ENCODE measurements at places on chromosomes 13 and 19.
A peak's percentile ranks its signal among the peaks of the same experiment; 100 is the strongest.

DNA sequence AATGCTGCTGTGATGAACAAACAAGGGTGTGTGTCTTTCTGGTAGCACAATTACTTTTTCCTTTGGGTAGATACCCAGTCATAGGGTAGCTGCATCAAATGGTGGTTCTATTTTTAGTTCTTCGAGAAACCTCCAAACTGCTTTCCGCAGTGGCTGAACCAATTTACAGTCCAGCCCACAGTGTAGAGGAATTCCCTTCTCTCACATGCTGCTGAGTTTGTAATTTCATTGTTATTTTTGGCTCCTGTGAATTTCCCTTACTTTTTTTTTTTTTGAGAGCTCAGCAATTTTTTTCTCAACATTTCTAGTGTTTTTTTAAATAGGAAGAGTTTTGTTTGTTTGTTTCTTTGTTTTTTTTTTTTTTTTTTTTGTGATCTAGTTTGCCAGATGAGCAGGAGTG, 37.5 kb upstream of the ADGRE1 start:
- DNase-seq: no peak

- no peak for DNase-seq
Observed at GRCh38 chr13:57408312-57408711, 223.2 kb upstream of the PCDH17 start.

- no peak for DNase-seq
Observed at GRCh38 chr13:100987948-100988347, 313.4 kb upstream of the TMTC4 start.

DNA sequence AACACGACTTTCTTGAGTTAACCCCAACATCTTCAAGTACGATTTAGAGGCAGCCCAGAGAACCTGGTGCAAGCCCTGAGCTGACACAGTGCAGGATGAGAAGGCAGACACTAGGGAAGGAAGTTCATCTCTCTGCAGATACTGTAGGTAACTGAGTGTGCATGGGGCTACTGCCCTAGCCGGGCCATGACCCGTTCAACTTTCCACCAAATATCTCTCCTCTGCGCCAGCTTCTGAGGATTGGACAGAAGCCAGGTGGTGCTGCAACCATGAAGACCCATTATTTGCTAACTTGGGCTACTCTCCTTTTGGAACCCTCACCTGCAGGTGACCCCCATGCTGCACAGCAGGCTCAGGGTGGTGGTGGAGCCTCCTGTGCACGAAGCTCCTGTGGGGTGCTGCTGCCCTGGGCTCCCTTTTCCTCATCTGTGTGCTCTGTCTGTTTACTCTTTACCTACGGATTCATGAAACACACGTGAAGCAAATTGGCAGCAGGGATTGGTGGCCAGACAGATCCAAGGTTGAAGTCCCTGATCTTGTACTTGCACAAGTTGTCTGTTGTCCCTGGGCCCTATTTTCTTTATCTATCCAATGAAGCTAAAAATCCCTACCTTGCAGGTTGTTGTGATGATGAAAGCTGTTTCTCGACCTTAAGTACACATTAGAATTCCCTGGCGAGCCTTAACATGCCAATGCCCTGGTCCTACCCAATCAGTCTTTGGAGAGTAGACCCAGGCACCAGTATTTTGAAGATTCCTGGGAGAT, 227.8 kb downstream of the LACC1 start:
- no peak for DNase-seq

GRCh38 chr13:42686165-42686564, 95.2 kb upstream of the FAM216B start:
- DNase-seq: no peak

- no peak for DNase-seq
Observed at GRCh38 chr13:110289174-110289573, 17.8 kb downstream of the COL4A1 start.

GRCh38 chr13:28014301-28014700, 25.8 kb upstream of the URAD start:
- no peak for DNase-seq

DNA sequence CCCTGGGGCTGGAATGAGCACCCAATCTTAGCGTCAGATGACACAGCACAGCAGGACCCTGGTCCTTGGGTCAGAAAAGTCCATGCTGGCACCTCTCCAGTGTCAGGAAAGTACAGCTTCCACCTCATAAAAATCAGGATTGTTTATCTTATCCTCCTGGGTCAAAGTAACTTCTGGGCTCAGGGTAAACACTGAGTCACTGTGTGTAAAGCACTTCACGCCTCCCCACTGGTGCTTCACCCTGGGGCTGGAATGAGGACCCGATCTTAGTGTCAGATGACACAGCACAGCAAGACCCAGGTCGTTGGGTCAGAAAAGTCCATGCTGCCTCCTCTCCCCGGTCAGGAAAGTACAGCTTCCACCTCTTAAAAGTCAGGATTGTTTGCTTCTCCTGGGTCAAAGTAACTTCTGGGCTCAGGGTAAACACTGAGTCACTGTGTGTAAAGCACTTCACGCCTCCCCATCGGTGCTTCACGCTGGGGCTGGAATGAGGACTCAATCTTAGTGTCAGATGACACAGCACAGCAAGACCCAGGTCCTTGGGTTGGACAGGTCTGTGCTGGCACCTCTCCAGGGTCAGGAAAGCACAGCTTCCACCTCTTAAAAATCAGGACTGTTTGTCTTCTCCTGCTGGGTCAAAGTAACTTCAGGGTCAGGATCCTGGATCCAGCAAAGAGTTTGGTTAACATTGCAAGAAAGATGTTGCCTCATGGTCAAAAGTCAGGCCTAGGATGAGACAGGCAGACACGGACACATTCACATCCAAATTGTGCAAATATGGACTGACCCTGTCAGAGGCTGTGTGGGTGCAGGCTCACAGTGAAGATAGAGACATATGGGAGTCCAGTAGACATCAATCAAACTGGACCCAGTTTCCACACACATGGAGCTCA, 39.2 kb upstream of the CYP2A7 start:
- DNase-seq: no peak

DNA sequence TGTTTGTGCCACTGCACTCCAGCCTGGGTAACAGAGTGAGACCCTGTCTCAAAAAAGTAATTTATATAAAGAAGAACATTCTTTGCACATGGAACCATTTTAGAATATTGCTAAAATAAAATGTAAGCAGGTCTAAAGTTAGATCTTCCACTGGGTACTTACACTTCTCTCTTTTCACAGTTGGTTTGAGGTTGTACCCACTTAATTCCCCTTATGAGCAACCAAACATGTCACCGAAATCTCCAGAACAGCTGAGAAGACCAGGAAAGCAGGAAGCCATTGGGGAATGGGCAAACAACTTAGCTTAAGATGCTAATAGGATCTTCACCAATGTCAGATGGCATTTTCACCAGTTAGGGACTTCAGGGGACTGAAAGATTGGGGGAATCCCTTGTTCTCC, 18.8 kb downstream of the NLRP4 start:
- DNase-seq: no peak

- DNase-seq: no peak
Observed at GRCh38 chr19:10655457-10656312, 1.5 kb downstream of the ILF3 start.

GRCh38 chr13:101382086-101382485, 34.2 kb downstream of the NALCN start:
- DNase-seq: no peak

DNA sequence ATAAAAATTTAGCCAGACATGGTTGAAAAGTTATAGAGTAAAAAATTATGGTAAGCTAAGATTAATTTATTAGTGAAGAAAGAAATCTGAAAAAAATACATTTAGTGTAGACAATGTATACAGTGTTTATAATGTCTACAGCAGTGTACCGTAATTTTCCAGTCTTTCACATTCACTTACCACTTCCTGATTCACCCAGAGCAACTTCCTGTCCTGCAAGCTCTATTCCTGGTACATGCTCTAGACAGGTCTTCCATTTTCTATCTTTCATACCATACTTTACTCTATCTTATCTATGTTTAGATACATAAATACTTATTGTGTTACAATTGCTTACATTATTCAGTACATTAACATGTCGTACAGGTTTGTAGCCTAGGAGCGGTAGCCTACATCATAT, 1387.8 kb upstream of the ATXN8OS start:
- no peak for DNase-seq

GRCh38 chr19:13034636-13035035, 39.4 kb downstream of the NFIX start:
- DNase-seq: no peak

- no peak for DNase-seq
Observed at GRCh38 chr13:41541142-41541938, 84.0 kb downstream of the RGCC start.

DNA sequence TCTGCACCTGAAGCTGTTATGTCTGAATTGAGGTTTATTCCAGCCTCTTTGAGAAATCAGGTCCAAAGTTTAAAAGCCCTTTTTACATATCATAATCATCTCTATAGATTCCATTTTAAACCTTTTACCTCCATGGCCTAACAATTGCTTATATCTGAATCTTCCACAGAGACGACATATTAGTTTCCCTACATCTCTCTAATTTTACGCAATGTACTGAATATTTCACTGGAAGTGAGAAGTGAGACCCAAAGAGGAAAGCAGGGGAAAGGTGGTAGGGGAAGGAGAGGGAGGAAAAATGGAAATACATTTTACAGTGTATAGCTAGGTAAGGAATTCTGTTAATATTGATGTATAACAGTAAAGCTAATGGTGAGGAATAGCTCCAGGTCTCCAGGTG, 189.6 kb downstream of the MZT1 start:
- no peak for DNase-seq

- no peak for DNase-seq
Observed at GRCh38 chr13:20719783-20720182, 16.3 kb downstream of the IL17D start.

DNA sequence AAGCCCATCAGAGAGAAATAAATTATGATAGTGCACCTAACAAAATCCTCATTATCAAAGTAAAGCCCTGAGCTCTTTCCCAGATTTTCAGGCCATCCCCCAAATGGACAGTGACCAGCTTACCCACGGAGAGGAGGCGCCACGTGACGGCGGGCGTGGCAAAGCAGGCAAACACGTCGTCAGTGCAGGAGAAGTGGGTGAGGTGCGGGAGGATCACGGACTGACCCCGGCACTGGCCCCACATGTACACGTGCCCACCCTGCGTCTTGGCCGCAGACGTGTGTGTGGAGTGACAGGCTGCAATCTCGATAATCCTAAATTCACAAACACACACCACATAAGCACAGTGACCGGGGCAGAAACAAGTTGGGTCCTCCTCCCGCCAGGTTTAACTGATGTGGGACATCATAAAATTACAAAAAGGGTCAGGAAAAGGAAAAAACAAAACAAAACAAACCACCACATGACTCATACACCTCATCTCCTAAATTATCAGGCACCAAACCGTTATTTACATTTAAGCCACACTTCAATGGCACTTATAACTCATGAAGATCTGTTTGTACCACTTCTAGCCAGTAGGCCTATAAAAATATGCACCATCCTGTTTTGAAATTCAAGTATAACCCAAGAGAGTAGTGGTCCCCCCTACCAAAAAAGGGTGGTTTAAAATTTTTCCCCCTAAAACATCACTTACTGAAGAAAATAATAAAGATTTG, 30.1 kb downstream of the RCBTB2 start:
- DNase-seq: no peak

- DNase-seq: peak; percentile 74
Observed at GRCh38 chr19:13150187-13150930, at the start of the genes IER2 and STX10. IER2 (plus strand) TSS chr19:13150411; CDS start chr19:13153187, 2,776 bp downstream. STX10 (minus strand) TSS chr19:13150375; CDS start chr19:13150173, 202 bp downstream.

GRCh38 chr19:11067356-11068113, 21.7 kb upstream of the LDLR start:
- no peak for DNase-seq

DNA sequence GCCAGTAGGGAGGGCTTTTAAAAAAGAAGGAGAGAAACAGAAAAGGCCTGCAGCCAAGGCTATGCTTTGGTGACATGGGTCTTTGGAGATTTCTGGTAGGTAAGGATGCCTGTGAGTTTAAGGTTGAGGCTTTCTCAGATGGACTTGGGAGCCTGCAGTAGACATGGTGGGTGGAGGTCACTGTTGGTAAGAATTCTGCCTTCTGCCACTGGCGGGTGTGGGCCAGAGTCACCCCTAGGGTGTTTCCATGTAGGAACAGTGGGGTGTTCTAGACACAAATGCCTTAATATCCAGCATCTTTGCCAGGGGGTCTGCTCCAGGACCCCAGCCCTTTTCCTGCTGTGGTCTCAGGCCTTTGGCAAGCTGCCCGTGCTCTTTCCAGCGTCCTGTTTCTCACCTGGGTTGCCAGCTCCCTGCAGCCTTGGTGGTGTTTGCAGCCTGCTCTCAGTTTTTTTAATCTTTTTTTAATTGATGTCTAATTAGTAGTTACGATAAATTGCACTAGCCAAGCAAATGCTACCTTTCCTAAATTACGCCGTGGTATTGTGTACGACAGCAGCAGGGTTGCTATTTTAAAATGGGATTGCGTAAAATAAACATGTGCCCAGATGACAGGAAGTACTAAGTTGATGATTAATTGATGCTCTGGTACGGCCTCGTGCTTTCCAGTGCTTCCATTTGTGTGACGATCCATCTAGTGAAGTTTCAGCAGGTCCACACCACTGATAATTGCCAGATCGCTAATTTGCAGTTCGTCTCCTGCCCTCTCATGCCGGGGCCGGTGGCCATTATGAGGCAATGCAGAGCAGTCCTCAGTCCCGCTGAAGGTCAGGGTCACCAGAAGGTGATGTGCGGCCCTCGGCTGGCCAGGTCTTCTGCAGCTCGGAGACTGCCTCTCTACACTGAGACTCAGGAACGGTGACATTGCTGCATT, 35.3 kb upstream of the NPAS1 start:
- no peak for DNase-seq

All from omental fat pad (tissue), 4 donors.